ENCODE measurements at places on chromosomes 16 and 17.

DNA sequence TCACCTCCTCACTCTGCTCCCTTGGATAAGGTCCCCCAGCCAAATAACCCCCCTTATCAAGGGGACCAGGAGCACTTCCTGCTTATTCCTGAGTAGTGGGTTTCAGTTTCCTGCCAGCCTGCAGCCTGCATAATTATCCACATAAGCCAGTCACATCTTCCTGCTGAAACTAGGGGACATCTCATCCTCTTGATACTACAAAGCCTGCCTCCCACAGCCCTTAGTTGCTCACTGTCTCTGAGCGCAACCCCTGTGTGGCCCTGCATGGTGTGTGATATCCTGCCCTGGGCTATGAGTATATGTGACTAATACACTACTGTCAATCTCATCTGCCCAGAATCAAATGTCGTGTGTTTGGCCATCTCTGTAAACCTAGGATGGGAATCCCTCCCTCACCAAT is 8.0 kb upstream of the XYLT2 start:
- DNase-seq: no peak

- no peak for DNase-seq
These were observed 28.3 kb downstream of the C16orf95 start for GRCh38 chr16:87288753-87289362.

- no peak for DNase-seq
These were observed 264.4 kb upstream of the FOXF1 start for GRCh38 chr16:86245895-86246294.

DNA sequence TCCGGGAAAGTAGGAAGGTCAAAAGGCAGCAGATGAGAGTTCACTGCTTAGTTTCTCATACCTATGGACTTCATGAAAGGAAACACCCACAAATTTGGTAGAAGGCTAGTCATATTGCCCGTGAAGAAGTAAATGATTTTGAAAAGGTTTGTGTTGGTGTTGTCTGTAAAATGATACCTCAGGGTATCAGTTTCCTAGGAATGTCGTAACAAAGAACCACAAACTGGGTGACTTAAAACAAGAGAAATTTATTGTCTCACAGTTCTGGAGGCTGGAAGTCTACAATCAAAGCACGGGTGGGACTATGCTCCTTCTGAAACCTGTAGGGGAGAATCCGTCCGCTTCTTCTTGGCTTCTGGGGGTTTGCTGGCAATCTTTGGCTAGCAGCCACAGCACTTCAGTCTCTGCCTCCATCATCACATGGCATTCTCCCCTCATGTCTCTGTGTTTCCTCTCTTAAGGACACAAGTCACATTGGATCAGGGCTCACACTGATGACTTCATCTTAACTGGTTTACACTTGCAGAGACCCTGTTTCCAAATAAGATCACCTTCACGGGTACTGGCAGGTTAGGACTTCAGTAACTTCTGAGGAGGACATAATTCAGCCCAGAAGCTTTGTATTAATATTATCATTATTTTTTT is 2.0 kb upstream of the NAE1 start:
- DNase-seq: no peak

GRCh38 chr17:71511266-71511995 is 609.4 kb upstream of the SOX9 start:
- peak; percentile 81 for DNase-seq

DNA sequence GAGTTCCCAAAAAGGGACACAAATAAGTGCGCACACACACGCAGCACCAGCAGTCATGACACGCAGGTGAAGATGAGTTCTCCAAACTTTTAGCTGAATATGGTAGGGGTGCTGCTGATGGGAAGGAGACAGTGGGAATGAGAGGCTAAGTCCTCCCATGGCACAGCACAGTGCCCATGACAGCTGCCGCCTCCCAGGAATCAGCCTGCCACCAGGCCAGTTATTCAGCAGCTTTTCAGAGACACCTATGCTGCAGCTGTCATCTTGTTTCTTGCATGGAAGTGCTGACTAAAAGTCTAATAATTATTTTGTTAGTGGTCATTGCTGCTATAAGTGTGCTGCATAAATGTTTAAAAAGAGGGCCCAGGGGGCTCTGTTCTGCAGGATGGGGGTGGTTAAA is 12.2 kb downstream of the WFIKKN2 start:
- no peak for DNase-seq

GRCh38 chr16:50154420-50154950 is 1.4 kb downstream of the TENT4B start:
- no peak for DNase-seq

DNA sequence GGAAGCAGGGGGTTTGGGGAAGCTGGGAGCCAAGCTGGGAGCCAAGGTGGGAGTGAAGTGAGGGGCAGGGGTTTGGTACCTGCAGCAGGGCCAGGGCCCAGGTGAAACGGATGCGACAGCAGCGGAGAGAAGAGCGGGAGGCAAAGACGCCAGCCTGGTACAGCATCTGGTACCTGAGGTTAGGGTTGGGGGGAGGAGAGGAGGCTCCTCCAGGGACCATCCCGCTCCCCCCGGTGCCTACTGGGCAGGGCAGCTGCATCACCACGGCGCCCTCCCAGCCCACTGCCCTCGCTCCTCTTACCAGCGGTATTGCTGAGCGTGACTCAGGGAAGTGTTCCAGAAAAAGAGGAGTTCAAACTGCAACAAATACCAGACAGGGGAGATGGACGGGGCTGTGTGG is 9.8 kb downstream of the CLN3 start:
- no peak for DNase-seq

DNA sequence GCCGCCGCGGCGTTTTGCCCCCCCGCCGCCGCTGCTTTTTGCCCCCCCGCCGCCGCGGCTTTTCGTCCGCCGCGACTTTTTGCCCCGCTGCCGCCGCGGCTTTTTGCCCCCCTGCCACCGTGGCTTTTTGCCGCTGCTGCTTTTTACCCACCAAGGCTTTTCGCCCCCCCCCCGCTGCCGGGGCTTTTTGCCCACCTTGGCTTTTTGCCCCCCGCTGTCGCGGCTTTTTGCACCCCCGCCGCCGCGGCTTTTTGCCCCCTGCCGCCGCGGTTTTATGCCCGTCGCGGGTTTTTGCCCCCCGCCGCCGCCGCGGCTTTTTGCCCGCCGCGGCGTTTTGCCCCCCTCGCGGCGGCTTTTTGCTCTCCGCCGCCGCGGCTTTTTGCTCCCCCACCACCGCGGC is 1343.0 kb downstream of the TP53TG3F start:
- DNase-seq: no peak

DNA sequence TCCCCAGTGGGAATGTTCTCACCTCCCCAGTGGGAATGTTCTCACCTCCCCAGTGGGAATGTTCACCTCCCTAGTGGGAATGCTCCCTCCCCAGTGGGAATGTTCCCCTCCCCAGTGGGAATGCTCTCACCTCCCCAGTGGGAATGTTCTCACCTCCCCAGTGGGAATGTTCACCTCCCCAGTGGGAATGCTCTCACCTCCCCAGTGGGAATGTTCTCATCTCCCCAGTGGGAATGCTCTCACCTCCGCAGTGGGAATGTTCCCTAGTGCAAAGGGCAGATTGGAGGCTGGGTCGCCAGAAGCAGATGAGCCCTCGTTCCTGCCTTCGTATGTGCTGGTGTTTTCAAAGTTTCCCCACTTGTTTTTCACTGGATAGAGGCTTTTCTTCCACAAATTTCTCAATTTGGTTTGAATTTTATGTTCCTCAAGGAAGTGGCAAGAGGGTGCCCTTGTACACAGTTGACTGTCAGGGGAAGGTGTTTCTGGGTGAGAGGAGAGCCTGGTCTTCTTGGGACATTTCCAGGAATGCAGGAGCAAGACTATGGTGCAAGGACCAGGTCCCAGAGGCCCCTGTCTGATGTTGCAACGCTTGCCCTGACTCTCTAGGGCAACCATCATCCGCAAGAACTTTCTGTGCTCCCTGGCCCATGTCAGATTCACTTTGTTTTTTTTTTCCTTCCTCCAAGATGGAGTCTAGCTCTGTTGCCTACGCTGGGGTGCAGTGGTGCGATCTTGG is 34.0 kb downstream of the TRARG1 start:
- DNase-seq: no peak

DNA sequence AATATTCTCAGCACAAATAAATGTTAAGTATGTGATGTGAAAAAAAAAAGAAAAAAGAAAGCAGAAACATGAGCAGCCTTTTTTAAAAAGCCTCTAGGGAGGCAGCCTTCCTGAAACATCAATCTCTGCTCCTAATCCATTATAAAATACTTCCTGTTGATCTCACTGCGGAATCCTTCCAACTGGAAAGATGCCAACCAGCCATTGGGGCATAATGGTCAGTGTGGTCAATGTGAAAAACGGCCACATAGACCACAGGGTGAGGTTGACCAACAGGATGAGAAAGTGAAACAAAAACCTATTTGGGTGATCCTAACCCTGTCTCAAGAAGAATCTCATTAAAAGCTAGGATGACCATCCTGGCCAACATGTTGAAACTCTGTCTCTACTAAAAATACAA is 26.1 kb upstream of the ABCA8 start:
- DNase-seq: no peak

GRCh38 chr16:77327717-77328116 is 107.1 kb downstream of the ADAMTS18 start:
- no peak for DNase-seq

DNA sequence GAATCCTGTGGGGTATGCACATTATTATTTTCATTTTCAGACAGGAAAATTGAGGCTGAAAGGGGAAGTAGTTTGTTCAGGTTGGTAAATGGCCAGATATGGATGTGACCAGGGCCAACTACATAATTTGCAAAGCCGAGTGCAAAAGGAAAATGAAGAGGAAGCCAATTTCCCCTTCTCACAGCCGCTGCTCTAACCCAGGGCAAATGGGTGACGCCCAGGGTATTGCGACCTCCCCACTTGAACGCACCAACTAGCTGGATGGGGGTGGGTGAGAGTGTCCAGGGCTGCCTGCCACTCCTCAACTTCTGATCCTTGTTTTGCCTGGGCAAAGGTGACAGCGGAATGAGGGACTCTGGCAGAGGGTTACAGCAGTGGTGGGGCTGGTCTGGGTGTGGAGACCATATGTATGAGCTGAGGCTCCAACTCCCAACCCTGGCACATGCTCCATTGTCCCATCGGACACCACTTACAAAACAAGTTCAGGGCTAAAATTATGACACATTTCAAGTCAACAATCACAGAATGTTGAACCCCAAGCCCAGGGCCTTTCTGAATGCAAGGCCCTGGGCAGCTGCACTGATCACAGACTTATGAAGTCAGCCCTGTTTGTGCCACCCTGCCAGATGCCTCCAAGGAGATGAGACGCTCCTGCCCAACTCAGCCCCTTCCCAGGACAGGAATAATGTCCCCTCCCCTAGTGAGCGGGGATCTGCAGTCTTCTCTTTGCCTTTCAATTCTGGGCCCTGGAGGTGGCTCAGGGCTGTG is 1.7 kb downstream of the ANKRD40CL start:
- DNase-seq: no peak

DNA sequence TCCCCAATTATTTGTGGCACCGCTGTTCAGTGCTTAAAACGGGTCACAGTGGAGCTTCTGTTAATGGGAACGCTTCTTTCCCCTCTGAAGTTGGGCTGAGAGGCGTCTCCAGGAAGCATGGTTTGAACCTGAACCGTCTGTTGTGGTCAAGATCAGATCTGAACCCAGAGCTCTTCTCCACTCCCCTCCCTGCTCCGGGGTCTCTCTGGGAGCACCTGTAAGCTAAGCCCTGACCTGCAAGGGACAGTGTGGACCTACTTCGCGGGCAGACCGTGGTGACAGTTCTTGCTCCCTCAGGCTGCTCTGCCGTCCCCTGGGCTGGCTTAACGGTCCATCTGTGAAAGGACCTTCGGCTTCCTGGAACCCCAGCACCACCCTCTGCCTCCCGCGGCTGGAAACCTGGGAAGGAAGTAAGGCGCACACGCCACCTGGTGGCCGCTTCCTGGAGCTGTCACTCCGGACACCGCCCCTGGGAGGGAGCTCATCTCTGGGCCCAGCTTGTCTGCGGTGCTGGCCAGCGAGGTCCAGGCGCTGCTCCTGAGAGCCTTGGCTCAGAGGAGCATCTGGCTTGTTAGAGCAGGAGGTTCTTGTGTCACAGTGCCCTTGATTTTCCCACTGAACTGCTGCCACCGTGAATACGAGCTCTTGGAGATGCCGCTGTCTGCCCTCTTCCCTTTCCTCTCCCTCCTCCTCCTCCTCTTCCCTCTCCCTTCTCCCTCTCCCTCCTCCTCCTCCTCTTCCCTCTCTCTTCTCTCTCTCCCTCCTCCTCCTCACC is 518.5 kb upstream of the EEF2KMT start:
- DNase-seq: no peak

GRCh38 chr17:35773679-35774425 is 13.2 kb downstream of the C17orf50 start:
- no peak for DNase-seq

DNA sequence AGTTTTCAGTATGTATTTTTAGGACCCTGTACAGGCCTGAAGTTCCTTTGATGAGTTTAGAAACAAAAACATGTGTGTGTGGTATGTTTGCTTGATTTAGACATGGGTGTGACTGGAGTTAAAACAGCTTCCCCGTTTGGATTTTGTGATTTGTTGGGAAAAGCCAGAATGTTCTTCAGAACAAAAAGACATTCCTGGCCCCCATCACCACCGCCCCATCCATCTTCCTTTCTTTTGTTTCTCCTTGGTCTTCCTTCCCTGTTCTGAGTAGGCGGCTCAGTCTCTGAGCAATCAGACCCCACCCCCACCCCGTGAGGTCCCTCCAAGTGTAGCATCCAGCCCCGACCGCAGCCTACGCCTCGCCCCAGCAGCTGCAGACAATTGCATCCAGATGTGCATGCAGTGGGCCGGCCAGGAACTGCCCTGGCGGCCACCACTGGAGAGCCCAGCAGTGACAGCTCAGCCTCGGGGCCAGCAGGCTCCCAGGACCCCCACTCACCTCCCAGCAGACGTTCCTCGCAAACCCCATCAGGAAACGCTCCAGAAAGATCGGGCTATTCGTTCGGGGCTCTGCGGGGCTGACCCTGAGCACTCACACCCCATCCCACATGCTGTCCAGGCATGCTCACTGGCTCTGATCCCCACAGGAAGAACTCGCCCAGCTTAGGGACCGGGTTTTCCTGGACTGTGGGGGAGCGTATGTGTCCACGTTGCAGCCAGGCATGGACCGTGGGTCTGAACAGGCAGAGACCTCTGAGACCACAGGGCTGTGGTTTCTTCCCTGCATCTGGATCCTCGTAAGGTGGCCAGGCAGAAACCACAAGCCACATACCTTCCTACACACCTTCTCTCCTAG is 99.8 kb upstream of the CDH5 start:
- DNase-seq: no peak

DNA sequence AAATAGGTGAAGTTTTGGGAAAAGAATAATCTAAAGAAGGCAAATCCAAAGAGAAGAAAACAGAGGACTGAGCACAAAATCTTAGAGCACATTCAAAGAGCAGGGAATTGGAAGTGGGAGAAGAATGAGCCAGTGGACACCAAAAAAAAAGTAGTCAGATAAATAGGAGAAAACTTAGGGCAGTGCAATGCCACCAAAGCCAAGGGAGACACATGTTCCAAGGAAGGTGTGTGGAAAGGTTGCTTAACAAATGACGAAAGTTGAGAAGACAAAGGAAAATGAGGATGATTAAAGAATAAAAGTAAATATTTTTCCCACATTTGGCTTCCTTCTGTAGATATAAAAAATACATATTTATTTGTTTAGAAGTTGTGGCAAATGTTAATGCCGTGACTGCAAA is 237.6 kb downstream of the TANC2 start:
- no peak for DNase-seq

GRCh38 chr16:87860553-87861299 is 8.6 kb downstream of the SLC7A5 start:
- peak; percentile 20 for DNase-seq

All from NCI-H526 treated with DMSO at 0.1 percent for 48 hours (cell line).